Head of caudate nucleus (tissue), 42 donors: ENCODE measurements at places on chromosomes 1 and 21.
A peak's percentile ranks its signal among the peaks of the same experiment; 100 is the strongest.

DNA sequence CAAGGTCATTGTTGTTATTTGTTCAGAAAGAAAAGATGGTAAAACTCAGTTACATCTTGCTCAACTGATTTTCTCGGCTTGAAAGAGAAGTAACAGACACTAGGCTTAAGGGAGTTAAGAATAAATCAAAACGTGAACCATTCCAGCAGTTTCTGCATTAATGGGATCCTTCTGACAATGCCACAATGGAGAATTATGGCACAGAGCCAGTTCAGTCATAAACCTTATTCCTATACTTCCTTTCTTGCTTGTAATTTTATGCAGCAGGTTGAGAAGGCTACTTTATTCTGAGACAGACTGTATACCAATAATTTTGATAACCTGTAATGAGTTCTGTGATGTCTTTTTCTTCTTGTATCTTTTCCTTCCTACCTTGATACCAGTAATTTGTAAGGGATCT, 167.0 kb downstream of the C1orf21 start:
- DNase-seq = no peak

DNA sequence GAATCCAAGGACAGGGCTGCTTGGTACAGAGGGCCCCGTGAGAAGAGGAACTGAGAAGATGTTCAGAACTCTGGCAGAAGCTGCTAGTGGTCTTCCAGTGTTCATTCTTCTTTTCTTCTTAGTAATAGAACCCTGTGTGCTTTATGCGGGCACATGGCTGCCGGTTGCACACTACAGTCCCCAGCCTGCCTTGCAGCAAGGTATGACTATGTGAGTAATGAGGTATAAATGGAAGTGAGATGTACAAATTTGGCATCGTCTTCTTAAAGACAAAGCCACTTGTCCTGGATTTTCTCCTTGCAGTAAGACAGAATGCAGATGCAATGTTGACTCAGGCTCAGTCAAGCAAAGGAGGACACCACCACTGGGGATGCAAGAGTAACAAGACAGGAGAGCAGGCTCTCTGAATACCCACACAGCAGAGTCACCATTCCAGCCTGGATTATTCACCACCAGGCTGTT, 15.0 kb upstream of the ATP1B1 start:
- no peak for DNase-seq

DNA sequence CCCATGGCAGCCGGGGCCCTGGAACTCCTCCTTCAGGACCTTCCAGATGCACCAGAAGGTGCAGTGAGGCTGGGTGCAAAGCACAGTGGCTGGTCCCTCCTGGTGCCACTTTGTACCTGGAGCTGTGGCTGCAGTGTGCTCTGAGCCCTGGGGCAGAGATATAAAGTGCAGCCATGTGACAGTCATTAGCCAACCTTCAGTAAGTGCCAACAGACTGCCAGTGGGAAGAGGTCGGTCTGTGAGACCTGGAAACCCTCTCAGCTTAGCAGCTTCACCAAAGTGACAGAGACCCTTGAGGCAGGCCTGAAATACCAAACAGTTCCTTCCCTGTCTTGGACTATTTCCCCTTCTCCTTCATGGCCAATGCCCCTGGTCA, 26.7 kb upstream of the NGF start:
- no peak for DNase-seq

GRCh38 chr1:211577819-211578639, 932 bp downstream of the SLC30A1 start:
- DNase-seq = peak; percentile 68

GRCh38 chr1:24463776-24464735, 38.6 kb upstream of the RCAN3 start:
- DNase-seq = peak; percentile 46

- no peak for DNase-seq
These were observed 2.4 kb downstream of the ATP8B2 start for GRCh38 chr1:154327466-154328317.

GRCh38 chr1:204736836-204737235, 51.3 kb upstream of the LRRN2 start:
- no peak for DNase-seq

GRCh38 chr1:246350745-246351144, 156.3 kb downstream of the SMYD3 start:
- no peak for DNase-seq

- no peak for DNase-seq
These were observed 26.3 kb upstream of the PIGC start for GRCh38 chr1:172470149-172470548.

GRCh38 chr1:78104322-78104721, 58.6 kb downstream of the GIPC2 start:
- DNase-seq = no peak

DNA sequence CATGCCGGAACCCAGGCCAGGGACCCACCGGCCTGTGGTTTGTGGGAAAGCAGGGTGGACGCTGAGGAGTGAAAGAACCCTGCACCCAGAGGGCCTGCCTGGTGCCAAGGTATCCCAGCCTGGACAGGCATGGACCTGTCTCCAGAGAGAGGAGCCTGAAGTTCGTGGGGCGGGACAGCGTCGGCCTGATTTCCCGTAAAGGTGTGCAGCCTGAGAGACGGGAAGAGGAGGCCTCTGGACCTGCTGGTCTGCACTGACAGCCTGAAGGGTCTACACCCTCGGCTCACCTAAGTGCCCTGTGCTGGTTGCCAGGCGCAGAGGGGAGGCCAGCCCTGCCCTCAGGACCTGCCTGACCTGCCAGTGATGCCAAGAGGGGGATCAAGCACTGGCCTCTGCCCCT, 18.5 kb downstream of the CSF1 start:
- no peak for DNase-seq

GRCh38 chr21:29005696-29006095, 13.0 kb upstream of the LTN1 start:
- no peak for DNase-seq

- DNase-seq = no peak
These were observed 8.3 kb downstream of the HMGCL start for GRCh38 chr1:23816906-23817305.

GRCh38 chr1:7621334-7622219, 149.5 kb upstream of the VAMP3 start:
- no peak for DNase-seq

GRCh38 chr1:90400131-90400530, 317.0 kb downstream of the BARHL2 start:
- no peak for DNase-seq

- DNase-seq = no peak
These were observed 12.8 kb upstream of the ALX3 start for GRCh38 chr1:110083061-110083865.

DNA sequence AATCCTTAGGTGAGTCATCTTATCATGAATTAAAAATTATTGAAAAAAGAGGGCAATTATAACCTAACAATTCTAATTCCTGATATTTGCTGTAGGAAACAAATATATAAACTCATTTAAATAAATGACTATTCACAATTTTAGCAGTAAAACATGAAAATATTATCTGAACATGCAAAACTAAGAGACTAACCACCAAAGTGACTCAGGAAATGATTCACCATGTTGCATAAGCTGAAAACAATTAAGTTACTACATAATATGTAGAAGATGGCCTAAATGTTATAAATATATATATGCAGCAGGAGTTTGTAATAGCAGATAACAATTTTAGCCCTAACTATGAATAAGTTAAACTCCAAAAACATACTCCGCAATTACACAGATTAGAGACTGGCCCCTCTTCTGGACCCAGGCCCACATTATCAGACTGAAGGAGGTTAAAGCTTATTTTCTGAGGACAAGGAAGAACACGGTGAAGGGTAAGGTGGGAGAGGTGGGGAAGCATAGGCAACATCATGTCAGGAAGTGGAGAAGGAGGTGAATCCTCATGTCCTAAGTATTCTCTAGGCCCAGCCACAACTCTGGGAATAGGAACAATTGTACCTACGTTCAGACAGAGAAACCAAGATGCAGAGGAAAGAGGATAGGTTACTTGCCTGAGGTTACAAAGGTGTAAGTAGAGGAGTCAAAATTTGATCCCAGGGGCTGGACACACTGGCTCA, 15.6 kb upstream of the AIM2 start:
- no peak for DNase-seq

- no peak for DNase-seq
These were observed 50.2 kb upstream of the WASF2 start for GRCh38 chr1:27539901-27540861.

DNA sequence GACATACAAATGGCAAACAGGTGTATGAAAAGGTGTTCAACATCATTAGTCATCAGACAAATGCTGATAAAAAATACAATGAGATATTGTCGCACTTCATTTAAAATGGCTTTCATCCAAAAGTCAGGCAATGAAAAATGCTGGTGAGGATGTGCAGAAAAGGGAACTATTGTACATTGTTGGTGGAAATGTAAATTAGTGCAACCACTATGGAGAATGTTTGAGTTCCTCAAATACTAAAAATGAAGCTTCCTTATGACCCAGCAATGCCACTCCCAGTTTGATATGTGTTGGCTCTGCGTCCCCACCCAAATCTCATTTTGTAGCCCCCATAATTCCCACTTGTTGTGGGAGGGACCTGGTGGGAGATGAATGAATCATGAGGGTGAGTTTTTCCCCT, 309.7 kb upstream of the ZRANB2 start:
- DNase-seq = no peak

- DNase-seq = no peak
These were observed 393 bp downstream of the ELAPOR1 start for GRCh38 chr1:109114342-109114674.

- no peak for DNase-seq
These were observed 14.2 kb downstream of the BATF3 start for GRCh38 chr1:212685429-212685828.

GRCh38 chr1:48937732-48938131, 161.0 kb upstream of the BEND5 start:
- no peak for DNase-seq

DNA sequence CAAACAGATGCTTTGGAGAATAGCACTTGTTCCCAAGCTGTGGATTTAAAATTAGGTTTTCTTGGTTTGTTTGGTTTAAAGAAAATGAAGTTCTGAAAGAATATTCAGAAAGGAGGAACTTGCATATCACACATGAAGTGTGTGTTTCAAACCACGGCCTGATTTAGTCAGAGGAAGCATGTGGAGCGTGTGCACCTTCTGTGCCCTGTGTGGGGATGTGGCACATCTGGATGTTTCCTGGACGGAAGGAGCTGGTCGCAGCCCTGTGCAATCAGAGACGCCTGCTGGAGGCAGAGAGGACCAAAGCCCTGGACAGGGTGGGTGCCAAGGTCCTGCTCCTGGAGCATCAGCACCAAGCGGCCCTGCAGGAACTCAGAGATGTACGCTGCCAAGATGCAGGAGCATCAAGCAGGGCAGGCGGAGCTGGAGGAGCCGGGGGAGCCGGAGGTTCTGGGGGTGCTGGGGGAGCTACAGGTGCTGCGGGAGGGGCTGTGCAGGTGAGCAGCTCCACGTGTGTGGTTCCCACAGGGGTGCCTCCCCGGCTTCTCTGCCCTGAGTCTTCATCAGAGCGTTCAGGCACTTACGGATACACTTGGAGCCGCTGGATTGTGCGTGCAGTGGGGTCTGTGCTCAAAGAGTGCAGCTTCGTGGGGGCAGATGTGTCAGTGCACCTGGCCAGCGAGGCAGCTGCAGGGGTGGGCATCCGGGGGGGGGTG, 45.7 kb downstream of the PCNT start:
- DNase-seq = no peak

DNA sequence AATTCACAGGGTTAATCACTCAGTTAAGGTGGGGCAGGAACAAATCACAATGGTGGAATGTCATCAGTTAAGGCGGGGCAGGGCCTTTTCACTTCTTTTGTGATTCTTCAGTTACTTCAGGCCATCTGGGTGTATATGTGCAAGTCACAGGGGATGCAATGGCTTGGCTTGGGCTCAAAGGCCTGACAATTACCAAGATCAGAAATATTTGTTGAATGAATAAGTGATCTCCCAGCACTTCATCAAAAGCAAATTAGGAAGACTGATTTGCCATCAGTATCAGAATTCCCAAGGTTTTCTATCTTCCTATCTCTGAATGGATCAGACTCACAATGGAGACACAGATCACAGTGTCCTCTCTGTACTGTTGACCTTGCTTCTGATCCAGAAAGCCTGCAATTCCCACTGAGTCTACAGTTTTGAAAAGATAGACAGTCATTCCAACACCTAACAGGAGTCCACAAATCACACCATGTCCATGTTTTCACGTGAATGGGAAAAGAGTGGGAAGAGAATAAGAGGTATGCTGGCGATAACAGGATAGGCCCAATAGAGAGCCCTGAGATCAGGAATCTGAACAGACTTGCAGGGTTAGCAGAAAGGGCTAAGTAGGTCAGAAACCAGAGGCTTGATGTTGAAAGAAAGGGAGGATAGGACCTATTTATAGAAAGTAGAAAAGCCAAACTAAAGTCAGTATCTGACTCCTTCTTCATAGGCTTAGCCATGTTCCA, 75.3 kb downstream of the KCNK1 start:
- DNase-seq = no peak

- peak; percentile 87 for DNase-seq
These were observed 3.1 kb upstream of the SELENON start for GRCh38 chr1:25796811-25797458.

DNA sequence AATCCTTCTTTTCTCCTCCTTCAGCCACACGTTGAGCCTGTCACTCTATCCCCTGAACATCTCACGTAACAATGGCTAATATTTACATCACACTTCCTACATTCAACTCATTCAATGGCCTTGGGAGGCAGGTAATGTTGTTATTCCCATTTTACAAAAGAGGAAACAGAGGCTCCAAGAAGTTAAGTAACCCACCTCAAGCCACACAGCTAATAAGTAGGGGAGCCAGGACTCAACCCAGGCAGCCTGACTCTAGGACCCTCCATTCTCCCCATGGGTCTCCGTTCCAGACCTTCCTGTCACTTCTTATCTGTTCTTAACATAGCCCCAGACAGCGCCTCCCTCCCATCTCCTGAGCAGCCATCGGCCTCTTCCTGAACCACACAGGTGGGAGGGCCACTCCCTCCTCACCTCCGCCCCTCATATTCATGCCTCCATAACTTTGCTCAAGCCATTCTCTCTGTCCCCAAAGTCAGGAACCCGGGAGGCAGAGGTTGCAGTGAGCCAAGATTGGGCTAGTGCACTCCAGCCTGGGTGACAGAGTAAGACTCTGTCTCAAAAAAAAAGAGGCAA, 2.2 kb downstream of the PADI4 start:
- DNase-seq = no peak

- no peak for DNase-seq
These were observed 45.9 kb upstream of the NRDC start for GRCh38 chr1:51924455-51924854.

- no peak for DNase-seq
These were observed 104.4 kb upstream of the SERBP1 start for GRCh38 chr1:67534627-67535065.

DNA sequence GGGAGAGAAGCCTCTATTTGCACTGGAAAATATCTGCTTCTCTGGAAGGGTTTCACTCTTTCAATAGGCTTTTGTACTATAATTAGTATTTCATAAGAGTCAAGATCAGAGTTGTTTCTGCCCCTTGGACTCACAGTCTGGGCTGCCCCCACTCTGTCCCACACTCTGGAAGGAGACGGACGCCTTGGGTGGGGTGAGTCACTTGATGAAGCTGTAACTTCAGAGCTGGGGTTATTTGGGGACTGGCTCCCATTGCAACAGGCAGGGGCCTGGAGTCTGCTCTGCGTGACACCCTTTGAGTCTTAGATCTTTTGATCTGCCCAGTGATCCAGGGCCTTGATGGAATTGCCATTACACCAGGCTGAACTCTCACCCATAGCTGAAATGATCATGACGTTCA, 4.0 kb upstream of the KCNA10 start:
- no peak for DNase-seq

- DNase-seq = no peak
These were observed 34.0 kb downstream of the DIRAS3 start for GRCh38 chr1:68016381-68016780.

GRCh38 chr1:14817223-14818170, 219.0 kb downstream of the KAZN start:
- DNase-seq = no peak
